ENCODE measurements at places on chromosomes 12 and 14.

GRCh38 chr12:22325218-22325617 lies 9.3 kb downstream of the ST8SIA1 start:
- no peak for DNase-seq

- no peak for DNase-seq
Measured at GRCh38 chr12:27331927-27332324, 710 bp upstream of the BMAL2 start.

DNA sequence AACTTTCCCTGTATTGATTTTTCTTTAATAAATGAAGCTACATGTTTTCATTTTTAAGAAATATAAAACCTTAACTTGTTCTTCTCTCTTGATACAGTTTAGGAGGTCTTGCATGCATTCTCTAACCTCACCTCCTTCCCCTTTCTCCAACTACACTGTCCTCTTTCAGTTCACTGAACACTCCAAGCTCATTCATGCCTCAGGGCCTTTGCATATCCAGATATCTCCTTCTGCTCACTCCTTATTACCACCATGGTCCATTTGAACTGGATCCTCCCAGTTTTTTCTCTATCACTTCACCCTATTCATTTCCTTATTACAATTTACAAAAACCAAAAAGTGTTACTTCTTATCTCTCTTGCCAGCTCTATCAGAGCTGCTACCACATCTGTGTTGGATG lies 242.9 kb upstream of the PLEKHG7 start:
- DNase-seq, result no peak

DNA sequence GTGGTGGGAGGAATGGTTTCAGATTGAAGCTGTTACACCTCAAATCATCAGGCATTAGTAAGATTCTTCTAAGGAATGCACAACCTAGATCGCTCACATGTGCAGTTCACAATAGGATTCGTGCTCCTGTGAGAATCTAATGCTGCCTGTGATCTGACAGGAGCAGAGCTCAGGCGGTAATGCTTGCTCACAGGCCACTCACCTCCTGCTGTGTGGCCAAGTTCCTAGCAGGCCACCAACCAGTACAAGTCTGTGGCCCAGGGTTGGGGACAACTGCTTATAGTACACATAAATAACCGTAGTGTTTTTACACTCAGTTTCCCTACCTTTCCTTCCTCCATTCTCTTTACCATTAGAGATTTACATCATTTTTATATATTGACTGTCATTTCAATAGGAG lies 121.4 kb downstream of the SLCO1B3 start:
- no peak for DNase-seq

DNA sequence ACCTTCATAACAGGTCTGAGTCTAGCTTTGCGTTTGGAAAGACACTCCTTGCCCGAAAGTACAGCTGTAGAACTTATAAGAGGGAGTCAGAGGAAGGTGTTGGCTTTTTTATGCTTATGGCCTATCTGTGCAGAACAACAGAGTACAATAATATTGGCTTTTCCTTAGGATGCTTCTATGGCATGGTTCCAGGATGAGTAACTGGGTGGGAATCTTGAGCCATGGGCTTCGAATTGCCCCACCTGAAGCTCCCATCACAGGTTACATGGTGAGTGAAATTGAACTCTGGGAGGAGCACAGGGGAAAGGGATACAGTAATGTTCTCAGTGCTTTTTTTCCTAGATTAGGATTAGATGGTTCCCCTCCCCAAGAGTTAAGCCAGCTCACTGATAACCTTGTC lies 13.0 kb downstream of the PARP2 start:
- DNase-seq, result no peak

GRCh38 chr14:96071561-96071960 lies 32.4 kb downstream of the C14orf132 start:
- no peak for DNase-seq
